HT-29 (cell line): ENCODE measurements at places on chromosomes 7 and 10.

DNA sequence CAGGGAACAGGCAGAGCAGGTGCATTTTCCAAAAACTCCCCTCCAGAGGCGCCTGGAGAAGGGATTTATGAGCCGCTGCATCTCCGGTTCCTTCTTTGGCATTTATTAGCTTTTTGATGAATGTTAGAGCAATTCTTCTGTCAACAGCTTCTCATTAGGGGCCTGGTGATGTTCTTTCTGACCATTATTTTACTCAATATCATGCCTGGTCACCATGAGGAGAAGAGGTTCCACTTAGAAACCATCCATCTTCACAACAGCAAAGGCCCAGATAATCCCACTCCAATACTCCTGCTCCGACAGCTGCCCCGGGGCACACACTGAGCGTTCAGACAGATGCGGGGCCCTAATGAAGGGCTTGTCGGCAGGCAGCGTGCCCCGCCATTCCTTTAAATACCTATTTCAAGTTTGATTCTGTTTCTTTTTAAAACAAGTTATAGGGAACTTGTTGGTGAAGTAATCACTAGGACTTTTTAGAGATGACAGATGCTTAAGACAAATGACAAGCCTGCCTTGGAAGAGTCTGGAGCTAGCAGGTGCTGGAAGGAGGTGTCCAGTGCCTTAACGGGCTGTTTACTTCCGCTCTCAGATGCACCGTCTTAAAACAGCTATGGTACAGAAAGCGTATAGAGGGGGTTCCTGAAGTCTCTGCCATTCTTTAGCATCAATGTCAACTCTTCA lies 31.7 kb downstream of the ECHDC3 start:
- DNase-seq, result no peak

GRCh38 chr10:87850742-87851205 lies 12.6 kb downstream of the KLLN start:
- DNase-seq, result peak; percentile 75

- no peak for DNase-seq
Observed at GRCh38 chr10:6755781-6756460, 175.8 kb upstream of the PRKCQ start.

- DNase-seq, result no peak
Observed at GRCh38 chr10:14560791-14561765, 213.6 kb downstream of the FAM107B start.

DNA sequence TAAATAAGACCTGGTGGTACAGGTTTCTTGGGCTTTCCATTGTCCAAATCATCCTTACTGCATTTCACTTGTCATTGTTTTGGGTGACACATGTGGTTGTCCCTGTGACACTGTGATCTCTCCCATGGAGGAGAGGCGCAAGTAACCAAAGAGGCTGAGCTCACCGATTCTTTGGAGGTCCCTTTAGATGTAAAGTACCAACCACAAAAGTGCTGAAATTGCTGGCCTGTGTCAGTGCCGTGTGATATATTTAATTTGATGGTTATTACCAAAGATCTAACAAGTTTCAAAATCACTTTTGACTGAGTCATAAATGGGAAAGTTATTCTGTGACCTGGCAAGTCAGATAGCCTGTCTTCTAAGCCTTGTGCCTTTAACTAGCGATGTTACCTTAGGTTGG lies 19.4 kb downstream of the MCM10 start:
- DNase-seq, result no peak

GRCh38 chr10:24900888-24901685 lies 51.3 kb downstream of the PRTFDC1 start:
- no peak for DNase-seq

- DNase-seq, result no peak
Observed at GRCh38 chr10:21002091-21002878, 105.2 kb upstream of the NEBL start.

DNA sequence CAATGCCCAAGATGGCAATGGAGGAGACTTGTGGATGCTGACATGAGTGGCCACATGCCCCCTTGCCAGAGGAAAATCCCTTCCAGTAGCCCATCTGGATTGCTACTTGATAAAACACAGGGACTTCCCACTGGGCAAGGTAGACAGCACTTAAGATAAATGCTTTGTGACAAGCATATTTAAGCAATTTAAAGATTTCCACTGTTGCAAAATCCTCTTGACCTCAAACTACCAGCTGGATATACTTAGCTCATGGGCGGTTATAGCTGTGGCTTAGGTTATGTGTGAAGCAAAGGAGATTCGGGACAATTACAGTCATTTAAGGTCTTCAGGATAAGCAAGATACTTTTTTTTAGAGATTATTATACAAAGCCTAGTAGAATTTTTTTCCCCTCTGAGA lies 238.1 kb downstream of the BMPER start:
- no peak for DNase-seq

- no peak for DNase-seq
Observed at GRCh38 chr7:4687956-4688355, 5.9 kb downstream of the FOXK1 start.

DNA sequence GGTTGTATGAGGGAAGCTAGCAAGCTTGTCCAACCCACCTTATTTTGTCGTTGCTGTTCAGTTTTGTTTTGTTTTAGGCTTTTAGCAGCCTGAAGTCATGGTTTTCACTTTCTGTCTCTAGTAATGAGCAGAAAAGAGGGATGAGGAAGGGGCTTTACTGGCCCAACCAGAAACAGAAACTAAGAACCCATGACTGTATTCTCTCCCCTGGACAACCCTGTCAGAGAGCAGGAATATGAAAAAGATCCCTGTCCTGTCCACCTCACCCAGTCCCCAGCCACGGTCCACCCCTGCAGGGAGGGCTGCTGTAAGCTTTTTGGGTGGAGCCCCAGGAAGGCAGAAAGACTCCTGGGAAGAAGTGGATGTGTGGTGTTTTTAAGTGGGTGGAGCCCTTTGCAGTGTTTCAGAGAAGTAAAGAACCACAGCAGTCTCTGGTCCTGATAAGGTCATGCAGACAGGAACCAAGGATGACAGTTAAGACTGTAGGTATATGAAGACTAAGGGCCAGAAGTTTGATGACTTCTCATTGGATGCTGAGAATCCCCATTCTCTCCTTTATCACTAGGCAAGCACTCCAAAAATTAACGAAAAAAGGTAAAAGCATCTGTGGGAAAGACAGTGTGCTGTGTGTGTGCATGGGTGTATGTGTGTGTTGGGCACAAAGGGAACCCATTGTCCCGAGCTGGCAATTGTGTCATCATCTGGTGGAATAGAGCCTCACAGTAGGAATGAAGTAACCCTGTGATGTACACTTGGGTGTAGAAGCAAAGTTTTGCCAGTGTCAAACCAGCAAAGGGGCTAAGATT lies 13.8 kb downstream of the MRPL32 start:
- no peak for DNase-seq

DNA sequence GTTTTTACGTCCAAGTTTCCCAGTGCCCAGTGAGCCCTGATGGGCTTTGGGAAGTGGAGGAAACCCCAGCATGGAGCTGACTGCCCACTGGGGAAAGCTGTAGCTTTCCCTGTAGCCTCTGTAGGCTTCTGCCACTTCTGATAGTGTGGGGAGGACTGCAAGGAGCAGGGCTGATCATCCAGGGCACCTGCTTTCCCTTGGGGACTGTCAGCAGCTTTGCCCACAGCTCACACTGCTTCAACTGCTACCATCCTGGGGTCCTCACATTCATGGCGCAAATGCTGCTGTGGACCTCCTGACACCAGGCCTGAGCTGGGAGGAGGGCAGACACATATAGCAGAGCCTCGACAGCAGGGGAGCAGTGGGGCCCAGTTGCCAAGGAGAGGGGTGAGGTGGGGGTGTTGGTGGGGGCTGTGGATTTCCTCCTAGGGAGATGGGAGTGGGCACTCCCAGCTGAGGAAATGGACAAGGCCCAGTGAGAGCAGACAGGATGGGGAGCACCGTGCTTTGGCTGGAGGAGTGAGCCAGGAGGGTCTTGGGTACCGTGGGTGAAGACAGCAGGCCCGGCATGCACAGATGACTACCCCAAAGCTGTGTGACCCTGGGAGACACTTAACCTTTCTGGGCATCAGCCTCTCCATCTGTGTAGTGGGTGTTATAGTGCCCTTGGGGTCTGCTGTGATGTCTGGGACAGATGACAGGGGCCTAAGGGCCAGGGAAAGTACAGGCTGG lies 16.2 kb downstream of the RAMP3 start:
- DNase-seq, result no peak
